Astrocyte (in vitro differentiated cells and primary cell): ENCODE measurements at places on chromosomes 7 and 10. TPM values are rescaled to one million over a fixed set of nuclear protein-coding genes. Genes with fewer than 3 reads are reported as not detected.
A peak's percentile ranks its signal among the peaks of the same experiment; 100 is the strongest.

GRCh38 chr10:59894114-59894513 is 12.2 kb downstream of the CCDC6 start:
- no peak overlapping the region for H3K27ac ChIP-seq
- no peaks in the 10 kb centered on the region for H3K27me3 ChIP-seq
- no peak overlapping the region for H3K4me3 ChIP-seq
- peak; percentile 94 for DNase-seq
- peaks cover 3% of the 10 kb centered on the region for H3K36me3 ChIP-seq

GRCh38 chr10:60717852-60718251 is 60.4 kb upstream of the CDK1 start:
- H3K27me3 ChIP-seq = no peaks in the 10 kb centered on the region
- DNase-seq = no peak
- no peaks in the 10 kb centered on the region for H3K4me1 ChIP-seq
- no peak overlapping the region for H3K4me3 ChIP-seq

- no peak overlapping the region for H3K4me3 ChIP-seq
- no peaks in the 10 kb centered on the region for H3K4me1 ChIP-seq
- H3K27ac ChIP-seq = no peak overlapping the region
- no peaks in the 10 kb centered on the region for H3K27me3 ChIP-seq
- no peaks in the 10 kb centered on the region for H3K36me3 ChIP-seq
These were observed 35.0 kb downstream of the ITGA8 start for GRCh38 chr10:15684768-15685167.

DNA sequence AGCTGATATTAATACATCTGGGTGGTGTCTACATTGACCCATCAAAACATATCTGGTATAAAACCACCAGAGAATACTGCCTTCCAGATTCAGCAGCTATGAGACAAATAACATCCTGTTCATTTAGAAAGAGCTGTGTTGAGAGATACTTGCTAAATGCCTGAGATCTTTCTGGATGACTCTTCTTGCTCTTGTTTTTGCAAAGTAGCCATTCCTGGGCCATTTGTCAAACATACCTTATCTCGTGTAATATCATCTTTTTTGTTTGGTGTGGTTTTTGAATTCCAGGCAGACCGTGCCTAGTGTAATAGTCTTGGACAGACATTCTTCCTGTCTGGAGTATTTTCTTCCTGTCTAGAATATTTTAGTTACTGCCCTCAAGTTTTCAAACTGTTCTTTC is 74.7 kb upstream of the PRR15 start:
- H3K27ac ChIP-seq = peak overlapping the region; percentile 86
- H3K4me3 ChIP-seq = no peak overlapping the region
- peaks cover 5% of the 10 kb centered on the region for H3K4me1 ChIP-seq

DNA sequence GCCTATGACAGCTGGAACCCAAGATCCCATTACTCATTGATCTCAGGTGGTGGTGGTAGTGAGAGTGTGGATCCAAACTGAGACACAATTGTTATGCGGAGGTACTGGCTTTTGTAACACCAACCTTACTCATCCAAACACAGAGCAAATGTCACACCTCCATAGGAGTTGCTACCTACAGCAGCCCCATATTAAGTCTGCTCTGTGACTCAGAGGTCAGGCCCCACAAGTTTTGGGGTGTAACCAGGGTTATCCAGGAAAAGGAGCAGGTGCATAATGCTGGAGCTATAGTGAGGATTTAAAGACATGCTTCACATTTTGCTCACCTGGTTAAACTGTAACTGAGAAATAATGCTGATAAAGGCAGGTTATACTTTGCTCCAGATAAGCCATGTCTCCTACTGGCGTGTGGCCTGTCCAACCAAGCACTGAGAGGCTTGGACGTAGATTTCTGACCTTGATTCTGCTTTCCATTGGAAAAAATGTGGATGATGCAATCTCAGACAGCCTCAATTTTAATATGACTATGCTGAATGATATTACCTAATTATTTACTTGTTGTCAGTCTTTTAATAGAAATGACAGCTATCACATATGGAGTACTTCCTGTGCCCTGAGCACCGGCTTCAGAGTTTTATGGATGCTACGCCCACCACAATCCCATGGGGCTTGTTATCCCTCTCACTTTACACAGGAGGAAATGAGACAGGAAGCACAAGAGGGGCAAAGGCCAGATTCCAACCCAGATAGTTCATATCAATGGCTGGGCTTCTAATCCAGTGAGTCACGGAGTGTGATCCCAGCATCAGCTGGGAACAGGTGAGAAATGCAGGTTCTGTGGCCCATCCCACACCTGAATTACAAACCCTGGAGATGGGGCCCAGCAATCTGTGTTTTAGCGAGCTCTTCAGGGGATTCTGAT is 181.3 kb downstream of the CHN2 start:
- H3K4me3 ChIP-seq = no peak overlapping the region
- H3K27me3 ChIP-seq = no peaks in the 10 kb centered on the region
- H3K4me1 ChIP-seq = no peaks in the 10 kb centered on the region
- no peaks in the 10 kb centered on the region for H3K36me3 ChIP-seq

DNA sequence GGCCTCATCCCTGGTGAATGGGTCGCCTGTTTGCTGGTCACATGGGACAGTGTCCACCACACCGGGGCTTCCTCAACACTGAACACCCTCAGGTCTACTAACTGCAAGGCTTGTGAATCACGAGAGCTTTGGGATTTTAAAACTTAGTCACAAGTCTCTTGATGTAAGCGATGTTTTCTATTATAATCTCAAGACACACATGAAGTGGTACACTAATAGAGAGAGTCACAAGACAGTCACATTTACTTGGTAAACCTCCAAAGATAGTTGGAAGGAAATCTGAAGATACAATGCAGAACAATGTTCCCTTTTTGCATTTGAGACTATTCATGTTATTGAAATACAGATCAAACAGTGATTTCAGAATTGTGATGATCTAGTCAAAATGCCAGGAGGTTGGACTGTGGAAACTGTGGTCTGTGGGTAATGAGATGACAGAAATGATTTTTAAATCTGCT is 233.1 kb upstream of the KLF6 start:
- H3K4me1 ChIP-seq = no peaks in the 10 kb centered on the region
- no peak for DNase-seq

Gene ATG9B
- 1.8 and 2.2 TPM in 2 replicates for total RNA-seq

GRCh38 chr7:151710646-151711434 is 166.1 kb downstream of the PRKAG2 start:
- H3K27ac ChIP-seq = no peak overlapping the region
- H3K4me3 ChIP-seq = no peak overlapping the region
- DNase-seq = no peak
- H3K4me1 ChIP-seq = peaks cover 13% of the 10 kb centered on the region

DNA sequence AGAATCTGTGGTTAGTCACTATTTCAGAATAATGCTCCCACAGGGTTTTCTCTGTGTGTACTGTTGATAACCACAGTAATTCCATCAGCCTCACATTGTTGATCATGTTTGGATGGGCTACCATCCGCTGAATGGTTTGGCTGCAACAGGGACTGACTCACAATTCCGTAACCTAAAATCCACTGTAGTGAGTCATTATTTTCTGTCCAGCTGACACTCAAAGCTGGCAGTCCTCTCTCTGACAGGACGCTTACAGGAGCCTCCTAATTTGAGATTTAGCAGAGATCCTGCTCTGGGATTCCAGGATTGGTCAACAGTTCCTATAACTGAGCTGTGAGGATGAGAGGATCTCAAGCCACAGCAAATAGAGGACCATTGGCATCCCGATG is 32.7 kb downstream of the VWA2 start:
- H3K27me3 ChIP-seq = peaks cover 7% of the 10 kb centered on the region
- no peak overlapping the region for H3K4me3 ChIP-seq
- peak overlapping the region; percentile 63 for H3K27ac ChIP-seq
- peak; percentile 98 for DNase-seq

DNA sequence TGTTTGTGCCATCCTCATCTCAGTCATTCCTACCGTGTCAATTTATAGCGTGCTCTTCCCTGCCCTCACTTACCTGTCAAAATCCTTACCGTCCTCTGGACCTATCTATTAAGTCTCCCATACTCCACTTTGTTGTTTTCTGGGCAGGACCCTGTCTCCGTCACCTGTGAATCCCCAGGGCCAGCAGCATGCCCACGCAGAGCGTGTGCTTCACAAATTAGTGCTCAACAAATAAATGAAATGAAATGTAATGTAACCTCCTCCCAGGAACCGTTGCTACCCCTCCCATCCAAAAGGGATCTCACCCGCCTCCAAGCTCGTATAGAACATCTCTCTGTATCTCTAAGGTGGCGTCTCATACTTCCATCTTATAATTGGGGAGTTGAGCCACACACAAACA is 589.9 kb upstream of the MGMT start:
- H3K27ac ChIP-seq = no peak overlapping the region
- no peaks in the 10 kb centered on the region for H3K36me3 ChIP-seq
- no peak for DNase-seq
- no peaks in the 10 kb centered on the region for H3K4me1 ChIP-seq
- H3K27me3 ChIP-seq = no peaks in the 10 kb centered on the region

DNA sequence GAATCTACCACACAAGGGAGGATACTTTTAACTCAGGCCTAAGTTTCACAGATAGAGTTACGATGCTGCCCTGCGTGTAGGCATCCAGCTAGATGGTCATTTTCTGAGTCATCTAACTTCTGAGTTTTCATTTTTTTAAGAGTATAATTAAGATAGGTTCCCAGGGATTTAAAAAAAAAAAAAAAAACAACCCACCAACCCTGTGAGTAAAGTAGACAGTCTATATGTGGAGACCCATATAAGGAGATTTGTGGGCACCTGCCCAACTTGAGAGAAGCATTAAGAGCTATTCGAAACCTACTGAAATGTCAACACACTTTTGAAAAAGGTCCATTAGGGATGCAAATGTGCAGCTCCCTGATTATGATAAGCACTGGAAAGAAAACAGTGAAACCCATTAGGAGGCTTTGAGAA is 257.3 kb downstream of the TRIL start:
- H3K36me3 ChIP-seq = no peaks in the 10 kb centered on the region
- DNase-seq = peak; percentile 32
- H3K4me1 ChIP-seq = peaks cover 3% of the 10 kb centered on the region
- no peak overlapping the region for H3K27ac ChIP-seq
- no peak overlapping the region for H3K4me3 ChIP-seq

GRCh38 chr10:59891936-59892335 is 14.4 kb downstream of the CCDC6 start:
- H3K4me1 ChIP-seq = peaks cover 8% of the 10 kb centered on the region
- no peak for DNase-seq
- H3K4me3 ChIP-seq = no peak overlapping the region
- peaks cover 3% of the 10 kb centered on the region for H3K36me3 ChIP-seq

Gene ADARB2
- 0.17 and 0.18 TPM in 2 replicates for total RNA-seq

Gene CALY
- total RNA-seq = 0.77 and 1.1 TPM in 2 replicates

Gene C10orf105
- total RNA-seq = not detected in 2 replicates

Gene SYT15
- 1.2 and 1.4 TPM in 2 replicates for total RNA-seq

GRCh38 chr7:135508883-135509588 is 866 bp downstream of the CNOT4 start:
- H3K27me3 ChIP-seq = no peaks in the 10 kb centered on the region
- H3K4me3 ChIP-seq = peak overlapping the region; percentile 93
- DNase-seq = peak; percentile 21
- H3K36me3 ChIP-seq = no peaks in the 10 kb centered on the region
- peak overlapping the region; percentile 96 for H3K27ac ChIP-seq

- no peak overlapping the region for H3K27ac ChIP-seq
- peaks cover 32% of the 10 kb centered on the region for H3K4me1 ChIP-seq
These were observed 54.9 kb downstream of the HK1 start for GRCh38 chr10:69333205-69333604.

DNA sequence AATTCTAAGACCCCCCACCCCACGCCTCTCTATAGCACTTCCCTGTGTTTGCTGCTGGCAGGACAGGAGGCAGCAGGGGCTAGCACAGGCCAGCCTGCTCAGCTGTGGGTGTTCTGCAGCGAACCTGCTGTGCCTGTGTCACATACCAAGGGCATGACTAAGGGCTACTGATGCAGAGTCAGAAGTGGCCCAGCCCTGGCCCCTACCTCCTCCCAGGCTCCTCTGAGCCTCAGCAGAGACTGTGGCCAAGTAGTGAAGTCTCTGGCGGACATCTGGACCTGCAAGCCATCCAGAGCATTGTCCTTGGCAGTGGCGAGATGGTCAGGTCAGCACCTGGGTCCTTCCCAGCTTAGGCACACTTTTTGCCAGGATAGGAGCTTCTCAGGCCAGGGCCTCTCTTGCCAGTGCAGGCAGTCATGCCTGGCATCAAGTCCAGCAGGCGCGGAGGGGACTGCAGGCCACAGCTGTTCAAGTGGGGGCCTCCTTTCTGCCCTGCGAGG is 116.3 kb upstream of the RET start:
- H3K27ac ChIP-seq = no peak overlapping the region
- no peaks in the 10 kb centered on the region for H3K27me3 ChIP-seq
- no peak for DNase-seq

Gene CPA1
- not detected in 2 replicates for total RNA-seq

- H3K27ac ChIP-seq = no peak overlapping the region
- H3K27me3 ChIP-seq = no peaks in the 10 kb centered on the region
- H3K36me3 ChIP-seq = peaks cover 19% of the 10 kb centered on the region
These were observed 234.8 kb downstream of the TRIL start for GRCh38 chr7:28723336-28723735.

Gene IFIT1B
- total RNA-seq = not detected in 2 replicates

Gene CC2D2B
- 0.18 and 0.60 TPM in 2 replicates for total RNA-seq

Gene VSTM4
- 1.1 and 1.8 TPM in 2 replicates for total RNA-seq

DNA sequence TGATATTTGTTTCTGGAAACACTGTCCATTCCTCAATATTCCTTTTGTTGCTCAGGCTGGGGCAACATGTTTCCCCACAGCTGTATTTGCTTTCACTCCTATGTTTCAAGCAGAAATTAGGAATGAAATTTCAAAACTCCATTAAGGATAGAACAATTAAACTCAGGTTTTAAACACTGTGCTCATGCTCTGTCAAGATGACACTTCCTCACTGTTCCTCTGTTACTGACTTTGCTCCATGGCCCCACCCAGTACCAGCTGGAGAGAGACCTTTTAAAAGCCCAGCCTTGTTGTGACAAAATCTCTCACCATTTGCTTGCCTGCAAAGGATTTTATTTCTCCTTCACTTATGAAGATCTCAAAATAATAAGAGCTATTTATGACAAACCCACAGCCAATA is 197.4 kb downstream of the ELMO1 start:
- H3K27me3 ChIP-seq = no peaks in the 10 kb centered on the region
- H3K36me3 ChIP-seq = no peaks in the 10 kb centered on the region
- H3K27ac ChIP-seq = no peak overlapping the region
- H3K4me3 ChIP-seq = no peak overlapping the region

Gene SP8
- 0.36 and 0.70 TPM in 2 replicates for total RNA-seq

Gene TLX1
- not detected in 2 replicates for total RNA-seq

- no peak overlapping the region for H3K4me3 ChIP-seq
- no peaks in the 10 kb centered on the region for H3K36me3 ChIP-seq
- DNase-seq = no peak
- no peaks in the 10 kb centered on the region for H3K27me3 ChIP-seq
- no peak overlapping the region for H3K27ac ChIP-seq
These were observed 248.3 kb downstream of the CDC14C start for GRCh38 chr7:49172639-49173038.

DNA sequence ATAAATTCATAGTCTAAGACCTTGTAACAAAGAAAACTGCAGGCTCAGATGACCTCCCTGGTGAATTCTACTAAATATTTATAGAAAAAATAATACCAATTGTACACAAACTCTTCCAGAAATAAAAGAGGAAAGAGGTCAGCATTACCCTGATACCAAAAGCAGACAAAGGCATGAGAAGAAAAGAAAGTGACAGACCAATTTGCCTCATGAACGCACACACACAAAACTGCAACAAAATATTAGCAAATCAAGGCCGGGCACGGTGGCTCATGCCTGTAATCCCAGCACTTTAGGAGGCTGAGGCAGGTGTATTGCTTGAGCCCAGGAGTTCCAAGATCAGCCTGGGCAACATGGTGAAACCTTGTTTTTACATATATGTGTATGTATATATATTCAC is 12.7 kb upstream of the COMMD3 start:
- no peak overlapping the region for H3K4me3 ChIP-seq
- no peaks in the 10 kb centered on the region for H3K4me1 ChIP-seq
- H3K27ac ChIP-seq = no peak overlapping the region
- H3K27me3 ChIP-seq = no peaks in the 10 kb centered on the region
- no peaks in the 10 kb centered on the region for H3K36me3 ChIP-seq

Gene DPP6
- total RNA-seq = 0.48 and 0.91 TPM in 2 replicates
